Stimulated activated CD4-positive, alpha-beta T cell treated with anti-CD3 and anti-CD28 coated beads, Interleukin-1b, Interleukin-23, amount 100 ng/mL, for 24 hours (primary cell): ENCODE measurements at places on chromosomes 1 and 21.
A peak's percentile ranks its signal among the peaks of the same experiment; 100 is the strongest.

GRCh38 chr1:235648954-235649367, 623 bp downstream of the GNG4 start:
- no peak for DNase-seq

GRCh38 chr1:95876276-95876675, 642.3 kb downstream of the RWDD3 start:
- no peak for DNase-seq

DNA sequence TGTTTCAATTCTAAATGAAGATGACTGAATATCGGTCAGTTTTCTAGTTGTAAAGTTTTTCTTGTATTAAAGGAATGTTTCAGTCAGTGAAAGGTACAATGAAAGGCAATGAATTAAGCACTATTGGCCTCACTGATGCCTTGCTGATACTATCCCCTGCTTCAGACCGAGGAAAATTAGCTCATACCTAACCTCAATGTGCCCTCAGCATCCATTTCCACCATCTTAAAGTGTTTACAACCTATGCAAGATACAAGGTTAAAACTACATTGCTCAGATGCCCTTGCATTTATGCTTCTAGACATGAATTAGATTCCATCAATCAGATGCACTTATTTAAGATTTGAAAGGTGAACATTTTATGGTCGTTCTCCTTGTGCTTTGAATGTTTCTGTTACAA, 184.5 kb downstream of the COP1 start:
- DNase-seq: no peak

- no peak for DNase-seq
Measured at GRCh38 chr21:32015461-32016139, 142.8 kb downstream of the HUNK start.

- DNase-seq: no peak
Measured at GRCh38 chr1:55490547-55490946, 275.4 kb upstream of the USP24 start.

- DNase-seq: no peak
Measured at GRCh38 chr1:232364654-232365382, 265.1 kb downstream of the SIPA1L2 start.

- DNase-seq: no peak
Measured at GRCh38 chr1:205812271-205812877, 624 bp downstream of the SLC41A1 start.

DNA sequence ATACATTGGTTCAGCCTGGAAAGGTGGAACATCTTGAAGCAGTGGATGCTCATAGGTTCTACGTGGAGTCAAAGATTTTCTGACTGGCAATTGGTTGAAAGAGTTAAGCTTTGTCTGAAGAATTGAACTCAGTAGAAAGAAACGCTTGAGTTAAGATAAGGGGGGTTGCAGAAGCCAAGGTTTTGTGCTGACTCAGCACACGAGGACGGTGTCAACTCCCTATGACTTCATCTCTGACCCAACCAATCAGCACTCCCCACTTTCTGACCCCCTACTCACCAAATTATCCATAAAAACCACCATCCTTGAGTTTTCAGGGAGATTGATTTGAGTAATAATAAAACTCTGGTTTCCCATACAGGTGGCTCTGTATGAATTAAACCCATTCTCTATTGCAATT, 2.5 kb upstream of the PINK1 start:
- no peak for DNase-seq

GRCh38 chr1:176878750-176879536, 285.6 kb downstream of the ASTN1 start:
- DNase-seq: no peak

DNA sequence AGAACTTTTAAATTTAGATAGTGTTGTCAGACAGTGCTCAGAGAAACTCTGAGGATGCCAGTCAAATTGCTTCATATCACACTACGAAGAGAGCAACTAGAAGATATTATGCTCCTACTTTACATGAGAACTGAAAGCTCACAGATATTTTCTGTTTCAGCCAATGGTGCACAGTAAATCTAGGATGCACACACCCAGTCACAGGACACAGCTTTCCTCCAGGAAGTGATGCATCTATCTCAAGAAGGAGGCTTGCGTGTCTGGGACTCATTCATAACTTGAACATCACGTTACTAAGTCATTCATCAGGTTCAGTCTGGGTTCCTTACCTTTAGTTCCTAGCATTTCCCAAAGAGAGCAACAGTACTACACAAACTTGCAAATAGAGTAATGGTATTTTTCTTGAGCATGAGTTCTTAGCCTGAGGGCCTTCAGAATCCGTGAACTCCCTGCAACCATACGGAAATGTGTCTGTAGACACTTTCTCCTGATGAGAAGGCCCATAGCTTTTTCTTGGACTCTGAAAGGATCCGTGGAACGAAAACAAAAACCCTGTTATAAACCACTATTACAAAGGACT, 12.2 kb downstream of the ZNF697 start:
- no peak for DNase-seq

DNA sequence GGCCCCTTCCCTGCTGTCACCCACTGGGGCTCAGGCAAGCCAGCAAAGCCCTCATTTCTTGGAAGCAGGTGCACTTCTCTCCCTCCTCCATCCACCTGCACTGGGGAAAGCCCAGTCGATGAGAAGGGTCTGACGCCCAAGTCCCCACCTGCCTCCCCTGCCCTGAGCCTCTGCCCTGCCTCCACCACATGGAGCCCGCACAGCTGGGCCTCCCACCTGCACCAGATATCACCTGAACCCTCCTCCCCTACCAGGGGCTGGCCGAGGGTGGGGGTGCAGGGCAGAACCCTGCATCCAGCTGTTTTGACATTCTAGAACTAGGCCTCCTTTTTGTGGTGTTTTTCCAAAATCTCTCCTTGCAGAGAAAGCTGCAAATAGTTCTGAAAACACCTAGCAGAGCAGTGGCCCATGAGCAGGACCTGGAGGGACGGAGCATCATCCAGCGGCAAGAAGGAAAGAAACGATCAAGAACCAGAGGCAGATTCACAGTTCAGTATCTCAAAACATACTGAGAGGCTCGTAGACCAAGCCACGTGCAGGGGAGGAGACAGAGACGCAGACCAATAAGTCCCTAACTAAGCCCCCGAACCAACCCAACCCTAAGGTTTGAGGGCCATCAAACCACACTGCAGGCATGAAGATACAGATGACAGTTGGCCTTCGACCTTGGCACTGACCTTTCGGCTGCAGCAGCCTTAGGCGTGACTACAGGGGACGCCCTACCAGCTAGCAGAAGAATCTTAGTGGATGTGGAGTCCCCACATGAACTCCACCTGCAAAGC, 16.7 kb downstream of the CHD5 start:
- DNase-seq: no peak

DNA sequence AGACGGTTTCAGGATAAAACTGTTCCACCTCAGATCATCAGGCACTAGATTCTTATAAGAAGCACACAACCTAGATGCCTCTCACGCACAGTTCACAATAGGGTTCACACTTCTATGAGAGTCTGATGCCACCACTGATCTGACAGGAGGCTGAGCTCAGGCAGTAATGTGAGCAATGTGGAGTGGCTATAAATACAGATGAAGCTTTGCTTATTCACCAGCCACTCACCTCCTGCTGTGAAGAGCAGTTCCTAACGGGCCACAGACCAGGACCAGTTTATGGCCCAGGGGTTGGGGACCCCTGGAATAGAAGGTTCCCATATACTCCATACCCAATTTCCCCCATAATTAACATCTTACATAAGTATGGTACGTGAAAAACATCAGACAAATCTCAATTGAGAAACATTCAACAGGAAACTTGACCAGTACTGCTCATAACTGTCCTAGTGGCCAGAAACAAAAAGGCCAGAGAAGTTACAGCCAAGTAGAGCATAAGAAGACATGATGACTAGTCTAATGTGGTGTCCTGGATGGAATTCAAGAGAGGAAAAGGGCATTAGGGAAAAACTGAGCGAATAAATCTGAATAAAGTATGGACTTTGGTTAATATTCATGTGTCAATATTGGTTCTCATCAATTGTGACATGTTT, 24.7 kb upstream of the IGSF5 start:
- no peak for DNase-seq

GRCh38 chr1:199002661-199003060, 363.8 kb downstream of the PTPRC start:
- DNase-seq: no peak

- no peak for DNase-seq
Measured at GRCh38 chr1:47688461-47689296, 250.8 kb downstream of the FOXD2 start.

DNA sequence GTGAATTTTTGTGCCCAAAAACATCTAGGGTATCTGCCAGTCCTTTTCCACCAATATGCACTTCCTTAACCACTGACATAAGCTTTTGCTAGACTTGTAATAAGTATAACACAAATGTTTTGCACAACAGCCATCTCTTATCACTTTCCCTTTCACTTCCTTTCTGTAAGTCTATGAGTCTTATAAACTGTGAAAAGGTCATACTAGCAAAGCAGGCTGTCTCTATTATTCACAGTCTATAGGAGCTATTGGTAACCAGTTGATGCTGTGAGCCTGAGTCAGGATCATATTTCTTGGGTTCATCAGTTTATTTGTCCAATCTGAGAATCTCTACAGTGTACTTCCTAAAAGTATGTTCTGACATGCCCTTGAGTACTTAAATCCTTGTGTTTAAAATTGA, 172.6 kb downstream of the CHRM3 start:
- DNase-seq: no peak

- DNase-seq: no peak
Measured at GRCh38 chr1:201531551-201532425, 7.1 kb upstream of the NAV1 start.

DNA sequence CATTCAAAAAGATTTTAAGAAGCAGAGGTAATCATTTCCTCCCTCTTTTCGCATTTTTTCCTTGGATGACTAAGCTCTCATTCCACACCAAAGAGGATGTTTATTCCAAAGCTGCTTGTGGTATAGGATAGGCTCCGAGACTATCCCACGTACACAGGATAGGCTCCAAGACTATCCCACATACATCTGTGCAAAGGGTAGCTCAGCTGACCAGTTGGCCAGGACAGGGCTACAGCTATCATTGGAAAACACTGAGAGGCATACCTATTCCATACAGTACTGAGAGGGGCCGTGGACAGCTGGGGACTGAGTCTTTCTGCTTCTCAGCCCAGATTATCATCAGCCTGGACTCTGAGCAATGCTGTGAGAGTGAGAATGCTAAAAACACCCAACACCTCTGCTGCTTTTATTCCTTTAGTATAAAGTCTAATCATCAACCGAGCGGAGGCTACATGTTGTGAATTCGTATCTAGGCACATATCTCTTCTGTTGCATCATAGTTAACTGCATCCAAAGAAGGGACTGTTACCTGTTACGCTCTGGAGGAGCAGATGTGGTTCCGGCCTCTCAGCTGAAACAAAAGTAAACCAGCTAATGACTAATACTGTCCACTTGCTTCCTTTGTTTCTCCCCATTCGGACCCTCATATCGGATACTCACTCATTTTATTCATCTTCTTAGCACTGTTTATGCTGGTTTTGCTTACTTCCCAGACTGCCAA, 141.0 kb downstream of the TNFSF18 start:
- DNase-seq: no peak

GRCh38 chr1:41103766-41104165, 82.2 kb upstream of the SLFNL1 start:
- no peak for DNase-seq

DNA sequence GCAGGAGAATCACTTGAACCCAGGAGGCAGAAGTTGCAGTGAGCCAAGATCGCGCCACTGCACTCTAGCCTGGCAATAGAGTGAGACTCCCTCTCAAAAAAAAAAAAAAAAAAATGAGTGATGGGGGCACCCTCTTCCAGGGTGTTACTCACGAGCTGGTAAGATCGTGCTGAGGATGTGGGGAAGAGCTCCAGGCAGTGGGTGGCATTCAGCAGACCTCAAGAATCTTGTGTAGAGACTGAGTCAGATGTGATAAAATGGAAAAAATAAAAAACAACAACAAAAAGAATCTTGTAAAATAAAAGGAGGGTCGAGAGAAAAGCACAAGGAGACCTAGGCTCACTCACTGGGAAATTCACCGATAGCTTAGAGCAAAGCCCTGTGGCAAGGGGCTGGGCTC, 38.5 kb downstream of the EPHA2 start:
- no peak for DNase-seq

DNA sequence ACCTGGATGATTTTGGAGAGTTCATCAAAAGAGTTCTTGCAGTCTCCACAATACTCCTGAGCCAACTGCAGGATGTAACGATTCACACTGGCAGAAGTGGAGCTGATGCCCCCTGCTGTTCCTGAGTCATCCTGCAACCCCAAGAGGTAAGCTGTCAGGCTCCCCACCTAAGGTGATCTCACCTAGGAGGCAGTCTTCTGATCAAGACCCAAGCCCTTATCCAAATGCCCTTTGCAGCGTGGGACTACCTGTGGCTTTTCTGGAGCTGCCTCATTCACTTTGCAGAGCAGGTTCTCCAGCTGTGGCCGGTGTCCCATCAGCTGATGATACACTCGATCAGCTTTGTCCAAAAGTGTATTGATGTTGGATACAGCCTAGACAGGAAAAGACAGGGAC, 96.4 kb downstream of the UBR4 start:
- DNase-seq: peak; percentile 13
